ENCODE measurements at places on chromosomes 2 and 18.

- no peak for DNase-seq
These were observed 39.1 kb downstream of the VWA3B start for GRCh38 chr2:98126061-98126460.

GRCh38 chr2:171487803-171488259 is 34.4 kb upstream of the CYBRD1 start:
- no peak for DNase-seq

DNA sequence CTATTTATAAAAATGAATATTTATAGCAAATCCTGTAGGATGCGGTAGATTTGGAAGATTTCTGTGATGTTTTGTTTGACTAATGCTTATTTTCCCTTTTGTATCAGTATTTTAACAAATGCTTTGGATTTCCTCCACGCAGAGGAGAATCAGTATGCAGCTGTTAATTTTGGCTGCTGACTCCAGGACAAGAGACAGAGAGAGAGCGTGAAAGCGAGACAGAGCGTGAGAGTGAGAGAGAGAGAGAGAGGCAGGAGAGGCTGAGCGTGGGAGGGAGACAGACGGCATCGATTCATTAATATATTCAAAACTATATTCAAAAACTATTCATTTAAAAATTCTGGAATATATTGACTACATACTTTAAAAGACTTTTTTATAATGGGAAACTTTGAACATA is 62.5 kb downstream of the RRM2 start:
- DNase-seq, result no peak

DNA sequence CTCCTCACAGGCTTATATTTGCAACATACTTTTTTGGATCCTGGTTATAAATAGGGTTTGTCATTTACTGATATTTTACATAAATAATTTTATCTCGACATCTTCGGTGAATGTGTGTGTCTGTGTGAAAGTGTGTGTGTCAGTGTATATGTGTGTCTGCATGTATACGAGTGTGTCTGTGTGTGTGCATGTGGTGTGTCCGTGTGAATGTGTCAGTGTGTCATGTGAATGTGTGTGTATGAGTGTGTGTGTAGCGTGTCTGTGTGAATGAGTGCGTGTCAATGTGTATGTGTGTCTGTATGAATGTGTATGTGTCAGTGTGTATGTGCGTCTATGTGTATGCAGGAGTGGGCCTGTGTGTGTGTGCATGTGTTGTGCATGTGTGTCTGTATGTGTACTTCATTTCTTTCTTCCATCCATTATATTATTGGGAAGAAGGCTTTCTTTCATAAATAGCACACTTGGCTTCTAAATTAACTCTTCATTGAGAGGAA is 161.6 kb downstream of the ST6GAL2 start:
- DNase-seq, result no peak

DNA sequence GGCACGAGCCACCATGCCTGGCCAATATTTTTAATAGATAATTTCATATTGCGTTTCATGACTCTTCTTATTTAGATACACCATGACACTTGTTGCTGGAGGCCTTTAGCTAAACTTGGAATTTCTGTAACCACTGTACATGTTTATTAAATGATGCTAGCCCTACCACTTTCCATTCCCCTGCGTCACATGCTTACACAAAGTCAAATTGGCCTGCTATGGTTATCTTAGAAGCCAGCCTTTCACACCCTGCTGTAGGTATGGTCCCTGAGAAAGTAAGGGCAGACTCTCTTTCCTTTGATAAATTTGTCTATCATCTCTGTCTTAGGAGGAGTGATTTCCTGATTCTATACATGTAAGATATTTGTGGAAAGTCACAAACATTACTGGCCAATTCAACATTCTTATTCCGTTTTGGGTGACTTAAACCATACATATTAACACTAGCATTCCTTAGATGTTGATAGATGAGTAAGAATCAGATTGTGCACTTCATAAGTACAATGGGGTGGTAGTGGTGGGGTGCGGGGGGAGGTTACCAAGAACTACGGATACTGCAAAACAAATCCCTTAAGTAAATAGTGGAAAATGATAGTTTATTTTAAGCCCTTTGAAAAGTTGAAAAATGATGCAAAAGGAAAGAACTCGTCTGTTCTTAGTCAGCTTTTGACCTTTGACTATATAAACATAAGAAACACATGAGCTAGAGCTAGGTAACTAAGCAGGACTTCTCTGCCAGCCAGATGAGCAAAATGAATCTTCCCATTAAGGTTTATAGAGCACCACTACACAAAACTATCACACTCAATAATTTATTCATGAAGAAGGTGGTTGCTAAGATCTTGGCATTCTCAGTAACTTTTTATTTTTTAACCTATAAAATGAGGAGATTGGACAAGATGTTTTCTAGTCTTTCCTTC is 7.9 kb upstream of the NDUFV2 start:
- no peak for DNase-seq

DNA sequence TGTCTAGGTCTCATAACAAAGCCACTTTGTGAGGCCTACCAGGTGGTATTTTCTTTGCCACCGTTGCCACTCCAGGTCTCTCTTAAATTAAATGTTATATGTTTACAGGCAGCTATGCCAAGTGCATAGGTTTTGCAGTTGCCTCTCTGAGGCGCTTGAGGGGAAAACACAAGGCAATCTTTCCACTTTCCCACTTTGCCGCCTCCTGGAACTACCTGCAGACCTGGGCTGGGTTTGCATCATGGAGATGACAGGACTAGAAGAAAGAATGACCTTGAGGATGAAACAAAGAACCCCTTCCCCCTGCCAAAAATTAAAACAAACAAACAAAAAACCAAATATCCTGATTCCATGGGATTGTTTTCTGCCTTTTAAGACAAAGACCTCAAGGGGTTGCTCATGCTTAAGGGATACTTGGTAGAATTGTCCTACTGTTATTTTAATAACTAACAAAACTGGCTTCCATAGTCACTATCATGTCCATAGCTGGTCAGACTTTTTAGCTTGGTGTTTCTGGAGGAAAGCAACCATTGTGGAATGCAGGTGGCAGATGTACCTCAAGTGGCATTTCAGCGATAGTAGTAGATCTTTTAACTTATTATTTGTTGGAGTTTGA is 159.9 kb downstream of the PRPF40A start:
- no peak for DNase-seq

DNA sequence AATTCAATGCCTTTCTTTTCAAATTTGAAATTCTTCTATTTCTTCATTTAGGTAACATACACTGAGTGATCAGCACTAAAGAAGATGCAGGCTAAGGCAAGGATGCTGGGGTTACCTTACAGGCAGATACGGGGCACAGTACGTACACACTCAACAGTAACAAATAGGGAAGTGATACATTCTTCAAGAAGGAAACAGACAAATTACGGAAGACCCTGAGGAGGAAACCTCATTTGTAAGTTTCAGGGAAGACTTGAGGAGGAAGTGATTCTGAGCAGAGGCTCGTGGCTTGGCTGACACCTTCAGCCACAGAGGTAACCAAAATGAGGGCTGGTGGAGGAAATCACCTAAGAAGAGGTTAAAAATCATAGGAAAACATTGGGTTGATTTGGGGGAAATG is 1108.3 kb upstream of the KLHL29 start:
- no peak for DNase-seq

GRCh38 chr2:95297639-95298395 is 670 bp downstream of the KCNIP3 start:
- DNase-seq, result no peak

DNA sequence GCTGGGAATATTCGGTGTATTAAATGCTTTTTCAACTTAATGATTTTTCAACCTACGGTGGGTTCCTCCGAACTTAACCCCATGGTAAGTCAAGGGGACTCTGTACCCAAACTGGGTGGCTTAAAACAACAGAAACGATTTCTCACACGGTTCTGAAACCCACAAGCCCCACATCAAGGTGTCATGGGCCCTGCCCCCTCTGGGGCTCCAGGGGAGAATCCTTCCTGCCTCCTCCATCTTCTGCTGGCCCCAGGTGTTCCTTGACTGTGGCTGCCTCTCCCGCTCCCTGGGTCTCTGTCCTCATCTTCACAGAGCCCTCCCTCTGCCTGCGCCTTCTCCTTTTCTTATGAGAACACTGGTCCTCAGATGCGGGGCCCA is 301.3 kb upstream of the SALL3 start:
- no peak for DNase-seq
